ENCODE measurements at places on chromosomes 1 and 21. TPM values are rescaled to one million over a fixed set of nuclear protein-coding genes. Genes with fewer than 3 reads are reported as not detected.

DNA sequence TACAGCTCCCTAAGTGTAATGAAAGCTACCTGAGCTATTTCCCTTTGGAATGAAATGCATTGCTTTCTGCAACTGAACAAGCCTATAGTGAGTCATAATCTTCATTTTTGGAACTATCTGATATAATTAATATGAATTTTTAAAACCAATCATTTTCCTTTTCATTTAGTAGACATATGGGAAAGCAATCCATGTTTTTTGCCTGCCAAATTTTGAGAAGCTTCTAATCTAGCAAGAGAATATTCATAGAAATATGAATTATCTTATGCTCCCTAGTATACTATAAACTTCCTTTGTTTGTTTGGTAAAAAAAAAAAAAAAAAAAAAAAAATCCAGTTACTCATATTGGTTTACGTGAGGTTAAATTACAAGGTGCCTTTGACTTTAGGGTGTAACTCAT lies 68.3 kb downstream of the PLPPR4 start:
- DNase-seq = no peak

DNA sequence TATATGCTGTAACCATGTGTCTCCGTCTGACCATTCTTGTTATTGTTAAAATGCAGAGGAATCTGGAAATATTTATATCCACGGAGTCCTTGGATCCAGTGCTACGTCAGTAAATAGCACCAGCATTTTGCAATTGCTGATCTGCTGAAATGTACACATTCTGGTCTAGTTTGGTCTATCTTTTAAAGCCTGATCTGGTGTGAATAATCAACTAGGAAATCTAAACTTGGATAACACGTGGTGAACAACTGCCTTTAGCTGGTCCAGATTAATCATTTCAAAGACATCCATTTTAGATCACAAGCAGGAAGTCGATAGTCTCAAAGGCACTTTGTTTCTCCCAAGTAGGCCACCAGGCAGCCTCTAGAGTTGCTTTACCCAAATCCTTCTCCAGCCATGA lies 32.6 kb downstream of the PDPN start:
- DNase-seq = no peak

DNA sequence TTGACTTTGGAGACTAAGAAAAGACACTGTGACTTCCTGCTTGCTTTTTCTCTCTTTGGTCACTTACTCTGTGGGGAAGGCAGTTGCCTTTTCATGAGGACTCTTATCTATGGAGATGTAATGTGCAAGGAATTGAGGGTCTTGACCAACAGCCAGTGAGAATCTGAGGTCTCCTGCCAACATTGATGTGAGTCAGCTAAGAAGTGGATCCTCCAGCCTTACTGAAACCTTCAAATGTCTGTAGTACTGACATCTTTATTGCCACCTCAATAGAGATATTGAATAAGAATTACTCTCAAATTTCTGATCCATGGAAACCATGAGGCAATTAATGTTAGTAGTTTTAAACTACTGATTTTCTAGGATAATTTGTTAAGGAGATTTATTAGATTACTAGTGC lies 598.4 kb downstream of the ADGRL2 start:
- DNase-seq = no peak

DNA sequence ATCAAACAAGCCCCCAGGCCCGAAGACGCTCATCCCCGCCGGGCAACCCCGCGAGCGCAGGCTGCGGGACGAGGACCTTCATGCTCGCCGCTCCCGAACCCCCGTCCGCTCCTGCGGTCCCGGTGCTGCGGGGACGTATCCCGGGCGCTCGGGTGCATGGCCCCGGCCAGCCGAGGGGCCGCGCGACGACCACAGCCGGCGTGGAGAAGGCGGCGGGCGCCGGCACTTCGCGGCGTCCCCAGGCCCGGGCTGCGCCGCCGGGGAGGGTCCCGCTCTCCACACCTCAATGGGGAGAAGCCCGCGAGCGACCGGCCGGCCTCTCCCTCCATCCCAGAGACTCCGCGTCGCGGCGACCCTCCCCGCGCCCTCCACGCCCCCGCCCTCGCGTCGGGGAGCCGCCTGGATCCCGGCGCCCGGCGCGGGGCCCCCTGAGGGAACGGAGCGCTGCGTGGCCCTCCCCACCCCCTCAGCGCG lies 401 bp downstream of the ERRFI1 start:
- no peak for DNase-seq

DNA sequence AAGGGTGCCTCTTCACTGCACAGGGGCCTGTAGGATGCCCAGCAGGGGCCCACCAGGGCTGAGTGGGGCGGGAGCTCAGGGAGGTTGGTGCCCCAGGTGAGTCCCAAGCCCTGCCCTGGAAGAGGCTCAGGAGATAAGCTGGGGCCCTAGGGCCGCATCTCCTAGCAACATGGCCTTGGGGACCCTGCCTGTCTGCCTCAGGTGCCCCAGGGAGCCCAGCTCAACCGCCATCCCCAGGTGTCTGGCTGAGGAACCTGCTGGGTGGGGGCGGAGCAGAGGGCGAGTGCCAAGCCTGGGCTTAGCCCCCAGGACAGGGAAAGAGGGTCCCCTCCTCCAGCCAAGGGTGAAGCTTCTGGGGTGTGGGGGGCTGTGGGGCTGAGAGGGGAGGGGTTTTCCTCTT lies 54.8 kb downstream of the FOXO6 start:
- DNase-seq = no peak

- peak; percentile 30 for DNase-seq
Observed at GRCh38 chr1:226149806-226150205, 36.7 kb downstream of the ACBD3 start.

DNA sequence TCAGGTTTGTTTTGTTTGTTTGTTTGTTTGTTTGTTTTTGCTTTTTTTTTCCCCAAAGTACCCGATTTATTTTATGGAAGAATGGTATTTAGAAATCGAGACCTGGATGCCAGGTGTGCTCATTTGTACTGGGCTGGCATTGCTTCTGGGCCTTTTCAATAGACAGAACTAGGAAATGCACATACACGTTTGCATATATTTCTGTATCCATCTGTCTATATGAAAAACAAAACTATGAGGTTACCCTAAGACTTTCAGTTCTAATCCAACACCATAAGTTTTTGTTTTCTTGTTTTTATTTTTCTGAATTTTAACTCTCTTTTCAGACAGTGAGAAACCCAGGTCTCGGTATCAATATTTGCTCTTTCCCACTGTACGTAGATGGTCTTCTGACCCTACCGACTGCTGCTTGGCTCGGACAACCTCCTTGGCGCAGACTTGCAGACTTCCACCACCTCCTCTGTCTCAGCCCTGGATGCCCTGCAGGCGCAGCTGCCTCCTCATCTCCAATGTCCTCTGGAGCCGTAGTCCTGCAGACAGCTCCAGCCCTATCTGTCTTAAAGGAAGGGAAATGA lies 171.7 kb downstream of the NEK7 start:
- DNase-seq = no peak

- no peak for DNase-seq
Observed at GRCh38 chr1:161933592-161934588, 89.8 kb downstream of the OLFML2B start.

DNA sequence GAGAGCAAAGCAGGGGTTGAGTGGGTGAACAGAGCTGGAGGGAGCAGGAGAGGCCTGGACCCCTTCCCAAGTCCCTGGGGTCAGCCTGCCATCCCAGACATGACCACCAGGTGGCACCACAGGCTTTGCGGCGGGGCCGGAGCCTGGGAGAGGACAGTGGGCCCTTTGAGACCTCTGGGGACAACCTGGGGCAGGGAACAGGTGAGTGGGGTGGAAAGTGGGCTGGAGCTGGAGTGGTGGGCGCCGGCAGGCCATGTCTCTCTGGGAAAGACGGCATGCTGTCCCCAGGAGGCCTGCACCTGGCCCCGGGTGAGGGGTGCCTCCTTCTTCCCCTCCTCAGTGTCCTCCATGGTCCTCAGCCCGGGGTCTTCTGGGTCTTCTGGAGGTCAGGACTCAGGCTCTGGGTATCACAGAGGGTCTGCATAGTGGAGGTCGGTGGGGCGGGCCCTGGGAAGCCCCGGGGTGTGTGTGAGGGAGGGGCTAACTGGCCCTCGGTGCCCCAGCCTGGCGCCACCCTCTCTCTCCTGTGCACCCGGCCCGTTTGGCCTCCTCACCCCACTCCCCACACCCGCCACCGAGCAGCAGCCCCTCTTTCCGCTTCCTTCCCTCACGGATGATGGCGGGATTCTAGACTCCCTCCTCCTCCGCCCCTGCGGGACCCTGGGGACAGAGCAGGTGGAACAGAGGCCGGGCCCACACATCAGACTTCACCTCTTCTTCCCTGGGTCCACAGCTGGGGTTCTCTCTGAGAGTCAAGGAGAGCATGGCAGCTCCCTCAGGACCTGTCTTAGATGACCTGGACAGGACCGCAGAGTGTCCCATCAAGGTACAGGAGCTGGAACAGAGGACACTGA lies 28.5 kb upstream of the PKP1 start:
- DNase-seq = peak; percentile 50

DNA sequence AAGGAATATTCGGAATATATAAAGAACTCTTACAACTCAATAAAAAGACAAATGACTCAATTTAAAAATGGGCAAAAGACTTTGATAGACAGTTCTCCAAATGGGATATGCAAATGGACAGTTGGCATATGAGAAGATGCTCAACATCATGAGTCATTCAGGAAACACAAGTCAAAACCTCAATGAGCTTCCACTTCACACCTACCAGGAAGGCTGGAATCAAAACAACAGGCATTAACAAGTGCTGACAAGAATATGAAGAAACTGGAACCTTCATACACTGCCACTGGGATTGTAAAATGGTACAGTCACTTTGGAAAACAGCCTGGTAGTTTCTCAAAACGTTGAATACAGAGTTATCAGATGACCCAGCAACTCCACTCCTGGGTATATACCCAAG lies 17.2 kb downstream of the PGBD5 start:
- DNase-seq = no peak

- DNase-seq = no peak
Observed at GRCh38 chr1:17632541-17633184, 93.2 kb downstream of the ARHGEF10L start.

- DNase-seq = no peak
Observed at GRCh38 chr1:119893238-119893791, 3.0 kb downstream of the ADAM30 start.

- DNase-seq = no peak
Observed at GRCh38 chr1:156458181-156458503, 42.4 kb downstream of the MEF2D start.

GRCh38 chr1:157984469-157984868 lies 9.0 kb upstream of the KIRREL1 start:
- no peak for DNase-seq

- no peak for DNase-seq
Observed at GRCh38 chr1:67795179-67795912, 37.9 kb downstream of the GNG12 start.

- peak; percentile 81 for DNase-seq
Observed at GRCh38 chr1:200153277-200154055, 126.0 kb downstream of the NR5A2 start.

- DNase-seq = no peak
Observed at GRCh38 chr1:224980181-224980580, 50.7 kb downstream of the DNAH14 start.

DNA sequence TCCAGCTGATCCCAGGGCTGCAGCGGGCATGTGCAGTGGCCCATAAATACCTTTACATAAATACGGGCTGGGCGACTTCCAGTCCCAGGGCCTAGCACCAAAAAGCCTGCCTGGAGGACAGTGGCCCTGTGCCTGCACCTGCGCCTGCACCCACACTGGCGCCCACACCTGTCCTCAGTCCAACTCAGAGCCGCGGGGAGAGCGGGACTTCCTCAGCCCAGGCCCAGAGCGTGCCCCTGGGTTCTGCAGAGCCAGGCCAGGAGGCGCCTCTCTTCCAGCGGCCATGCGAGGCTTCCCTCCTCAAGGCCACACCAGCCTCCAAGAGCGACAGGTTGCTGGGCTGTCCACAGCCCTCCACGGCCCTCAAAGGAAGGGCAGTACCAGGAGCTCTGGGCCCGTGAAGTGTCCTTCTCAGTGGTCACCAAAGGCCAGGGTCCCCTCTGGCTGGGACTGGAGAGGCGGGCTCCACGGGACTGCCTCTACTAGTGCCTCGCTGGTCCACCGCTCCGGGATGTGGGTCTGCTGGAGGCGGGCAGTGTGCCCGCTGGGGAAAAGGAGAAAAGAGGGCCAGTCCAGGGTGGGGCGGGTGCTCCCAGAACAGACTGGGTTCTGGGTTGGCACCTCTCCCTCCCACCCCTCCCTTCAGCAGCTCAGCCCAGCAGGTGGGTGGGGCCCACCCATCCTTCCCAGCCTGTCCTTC lies 35.7 kb downstream of the ARHGEF16 start:
- no peak for DNase-seq

DNA sequence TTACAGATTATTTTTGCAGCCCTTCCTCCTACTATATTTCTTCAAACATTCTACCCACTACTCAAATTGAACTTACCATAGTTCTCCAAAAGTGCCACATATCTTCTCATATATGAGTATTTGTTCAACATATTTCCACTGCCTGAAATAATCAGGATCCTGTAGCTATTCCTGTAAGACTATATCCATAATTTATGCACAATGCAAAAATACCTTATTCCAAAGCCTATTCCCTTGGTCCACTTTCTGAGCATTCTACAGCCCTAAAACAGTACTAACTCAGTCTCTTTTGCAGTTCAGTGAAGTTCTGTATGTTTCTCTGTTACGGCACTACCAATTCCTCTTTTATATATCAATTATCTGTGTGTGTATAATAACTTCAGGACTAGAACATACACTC lies 1283.7 kb upstream of the ADGRL2 start:
- no peak for DNase-seq

DNA sequence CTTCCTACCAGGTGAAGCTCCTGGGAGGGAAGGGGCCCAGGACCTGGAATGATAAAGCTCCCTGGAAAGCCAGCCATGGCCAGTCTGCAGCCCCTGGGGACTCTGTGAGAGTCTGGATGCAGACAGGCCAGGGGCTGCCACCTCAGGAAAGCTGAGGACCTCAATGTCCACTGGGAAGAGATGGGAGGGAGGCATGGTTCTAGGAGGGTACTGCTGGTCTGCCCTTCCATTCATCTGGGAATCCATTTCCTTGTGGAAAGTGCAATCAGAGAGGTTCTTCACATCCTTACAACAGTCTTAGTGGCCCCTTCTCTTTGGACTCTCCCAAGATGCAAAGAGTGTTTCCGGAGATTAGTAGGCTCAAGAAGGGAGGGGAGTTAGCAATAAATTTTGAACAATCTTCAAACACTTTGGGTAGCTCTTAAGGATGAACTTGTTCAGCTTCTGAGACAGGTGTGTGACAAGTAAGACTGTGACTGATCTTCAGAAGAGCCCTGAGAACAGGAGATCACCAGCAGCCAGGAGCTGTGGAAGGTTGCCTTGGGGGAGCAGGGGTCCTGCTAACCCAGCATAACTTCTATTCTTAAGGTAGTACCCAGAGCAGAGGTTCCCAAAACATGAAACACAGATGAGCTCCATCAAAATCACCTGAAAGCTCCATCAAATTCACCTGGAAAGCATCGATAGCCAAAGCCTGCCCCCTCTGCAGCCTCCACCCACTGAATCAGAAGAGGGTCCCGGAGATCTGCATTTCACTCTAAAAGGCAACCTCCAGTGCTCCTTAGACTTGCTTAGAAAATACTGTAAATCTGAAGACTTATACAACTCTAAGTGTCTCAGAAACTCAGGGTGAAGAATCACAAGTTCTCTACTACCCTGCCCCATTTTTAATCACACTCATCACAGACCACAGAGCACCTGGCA lies 616 bp upstream of the LAX1 start:
- DNase-seq = no peak

Gene PCAT6
- 1.6 TPM for total RNA-seq

Gene OR2C3
- total RNA-seq = not detected

Gene RGS18
- total RNA-seq = not detected

Gene KLF17
- not detected for total RNA-seq

Gene PTPRC
- 543 TPM for total RNA-seq

Gene PPOX
- 65.6 TPM for total RNA-seq

Data from B cell (primary cell).